ENCODE measurements at places on chromosomes 11 and 22.

DNA sequence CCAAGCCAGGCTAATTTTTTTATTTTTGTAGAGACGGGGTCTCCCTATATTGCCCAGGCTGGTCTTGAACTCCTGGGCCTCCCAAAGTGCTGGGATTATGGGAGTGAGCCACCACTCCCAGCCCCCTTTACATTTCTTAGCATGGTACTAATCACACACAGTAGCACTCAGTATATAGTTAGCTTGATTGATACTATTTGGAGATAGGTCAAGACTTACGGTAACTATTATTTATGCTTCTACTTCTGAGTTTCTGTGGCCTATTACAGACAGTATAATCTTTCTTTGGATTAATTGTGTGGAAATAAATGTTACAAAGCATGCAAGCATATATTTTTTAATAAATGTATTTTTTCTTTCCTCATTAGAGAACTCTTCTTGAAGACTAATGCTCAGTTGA, 192.2 kb downstream of the UVRAG start:
- DNase-seq = no peak

- no peak for DNase-seq
These were observed 124.9 kb downstream of the C11orf58 start for GRCh38 chr11:16863389-16863788.

DNA sequence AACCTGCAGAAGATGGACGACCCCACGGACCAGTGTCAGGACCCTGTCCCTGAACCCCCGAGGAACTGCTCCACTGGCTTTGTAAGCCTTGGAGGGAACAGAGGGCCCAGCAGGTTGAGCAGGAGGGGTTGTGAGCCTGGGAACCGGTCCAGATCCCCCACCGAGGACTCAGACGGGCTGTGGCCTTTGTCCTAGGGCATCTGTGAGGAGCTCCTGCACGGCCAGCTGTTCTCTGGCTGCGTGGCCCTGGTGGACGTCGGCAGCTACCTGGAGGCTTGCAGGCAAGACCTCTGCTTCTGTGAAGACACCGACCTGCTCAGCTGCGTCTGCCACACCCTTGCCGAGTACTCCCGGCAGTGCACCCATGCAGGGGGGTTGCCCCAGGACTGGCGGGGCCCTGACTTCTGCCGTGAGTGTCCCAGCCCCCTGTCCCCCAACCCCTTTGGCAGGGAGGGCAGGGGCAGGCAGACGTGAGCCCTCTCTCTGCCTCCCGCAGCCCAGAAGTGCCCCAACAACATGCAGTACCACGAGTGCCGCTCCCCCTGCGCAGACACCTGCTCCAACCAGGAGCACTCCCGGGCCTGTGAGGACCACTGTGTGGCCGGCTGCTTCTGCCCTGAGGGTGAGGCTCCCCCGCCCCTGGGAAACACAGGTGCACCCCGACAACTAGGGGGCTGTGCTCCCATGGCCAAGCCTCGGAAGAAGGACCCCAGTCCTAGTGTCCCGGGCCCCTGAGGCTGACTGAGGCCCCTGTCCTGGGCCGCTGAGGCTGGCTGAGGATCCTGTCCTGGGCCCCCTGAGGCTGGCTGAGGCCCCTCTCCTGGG, 6.4 kb downstream of the MUC5AC start:
- no peak for DNase-seq

GRCh38 chr11:80097146-80097545, 656.3 kb upstream of the TENM4 start:
- no peak for DNase-seq

DNA sequence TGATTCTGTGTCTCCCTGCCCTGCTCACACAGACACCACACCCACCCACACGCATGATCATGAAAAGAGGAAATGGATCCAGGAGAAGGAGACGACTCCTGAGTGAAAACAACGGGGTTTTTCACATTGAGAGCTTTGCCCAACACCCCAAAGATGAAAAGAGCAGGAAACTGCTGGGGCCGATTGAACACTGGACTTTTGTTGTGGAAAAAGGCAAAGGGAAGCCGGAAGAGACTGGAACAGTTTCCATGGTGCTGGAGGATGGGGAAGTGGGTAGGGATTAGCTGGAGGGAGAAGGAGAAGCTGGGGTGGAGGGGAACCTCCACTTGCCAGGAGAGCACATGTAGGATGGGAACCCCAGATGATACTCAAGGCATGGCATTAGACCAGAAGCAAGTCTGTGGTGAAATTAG, 5.2 kb upstream of the SLC43A3 start:
- peak; percentile 20 for DNase-seq

DNA sequence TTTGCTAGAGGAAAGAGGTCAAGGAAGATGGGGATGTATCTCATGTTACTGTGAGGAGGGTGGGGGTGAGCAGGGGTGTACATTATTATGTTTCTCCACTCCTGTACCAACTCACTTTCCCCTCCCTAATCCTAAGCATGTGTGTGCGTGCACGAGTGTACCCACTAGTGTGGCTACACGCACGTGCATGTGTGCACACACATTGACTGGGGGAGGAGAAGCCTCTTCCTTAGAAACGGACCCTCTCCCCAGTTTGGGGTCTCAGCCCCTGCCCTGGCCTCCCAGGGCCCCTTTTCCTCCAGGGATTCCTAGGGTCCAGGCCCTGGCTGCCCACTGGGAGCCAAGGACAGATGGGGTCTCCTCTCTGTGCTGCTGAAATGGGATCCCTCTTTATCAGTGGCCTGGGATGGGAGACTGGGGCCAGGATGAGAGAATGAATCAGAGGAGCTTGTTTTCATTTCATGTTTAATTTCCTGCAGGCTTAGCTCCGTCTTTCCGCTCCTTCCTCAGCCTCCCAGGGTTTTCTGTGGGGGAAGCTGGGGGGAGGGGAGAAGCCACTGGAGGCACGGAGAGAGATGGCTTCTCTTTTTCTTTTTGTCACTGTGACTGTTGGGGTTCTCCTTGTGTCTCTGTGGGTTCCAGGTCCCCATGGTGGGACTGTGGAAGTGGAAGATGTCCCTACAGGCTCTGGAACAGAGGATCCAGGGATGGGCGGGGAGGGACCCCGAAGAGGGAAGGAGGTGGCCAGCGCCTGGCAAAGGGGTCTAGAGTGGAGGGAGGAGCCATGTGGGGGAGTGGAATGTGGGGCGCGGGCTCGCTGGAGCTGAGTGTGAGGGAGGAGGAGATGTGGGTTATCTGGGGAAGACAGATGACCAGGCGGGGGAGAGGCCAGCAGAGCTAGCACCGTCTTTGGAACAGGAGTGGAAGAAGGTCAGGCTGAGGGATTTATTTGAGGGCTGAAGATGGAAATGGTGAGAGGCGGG, 40.3 kb downstream of the ALX4 start:
- DNase-seq = no peak

DNA sequence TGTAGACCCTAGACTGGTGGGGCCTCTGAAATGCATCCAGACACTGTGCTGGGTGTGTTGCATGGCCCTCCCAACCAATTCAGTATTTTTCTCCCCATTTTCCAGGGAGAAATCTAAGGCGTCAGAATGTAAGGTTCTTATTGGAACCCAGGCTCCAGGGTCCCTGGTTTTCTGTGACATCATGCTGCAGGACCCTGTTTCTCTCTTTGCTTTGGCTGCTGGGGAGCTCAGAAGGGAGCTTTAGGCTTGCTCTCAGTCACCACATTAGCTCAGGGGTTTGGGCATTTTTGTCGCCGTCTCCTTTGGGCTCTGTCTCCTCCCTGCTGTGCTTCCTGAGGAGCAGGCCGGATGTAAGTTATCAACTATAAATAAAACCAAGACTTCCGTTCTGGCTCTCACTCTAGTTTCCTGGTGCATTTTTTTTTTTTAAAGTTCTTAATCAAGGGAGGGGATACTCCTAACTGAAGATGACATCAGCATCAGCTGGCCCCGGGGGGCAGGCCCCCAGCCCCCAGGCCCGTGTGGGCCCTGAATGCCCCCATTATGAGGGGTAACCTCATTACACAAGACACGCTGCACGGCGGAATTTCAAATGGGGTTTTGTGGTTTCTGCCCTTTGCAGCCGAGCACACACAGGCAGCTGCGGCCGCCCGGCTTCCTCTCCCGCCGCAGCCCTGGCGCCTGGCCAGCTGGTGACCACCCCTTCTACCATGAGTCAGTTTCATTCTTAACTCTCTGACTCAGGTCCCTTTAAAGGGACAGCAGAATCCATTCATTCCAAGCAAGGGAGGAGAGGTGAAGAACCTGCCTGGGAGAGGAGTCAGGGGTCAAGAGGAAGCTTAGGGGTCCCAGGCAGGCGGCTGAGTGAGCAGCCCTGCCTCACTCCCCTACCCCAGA, 3.2 kb downstream of the MYEOV start:
- peak; percentile 83 for DNase-seq

DNA sequence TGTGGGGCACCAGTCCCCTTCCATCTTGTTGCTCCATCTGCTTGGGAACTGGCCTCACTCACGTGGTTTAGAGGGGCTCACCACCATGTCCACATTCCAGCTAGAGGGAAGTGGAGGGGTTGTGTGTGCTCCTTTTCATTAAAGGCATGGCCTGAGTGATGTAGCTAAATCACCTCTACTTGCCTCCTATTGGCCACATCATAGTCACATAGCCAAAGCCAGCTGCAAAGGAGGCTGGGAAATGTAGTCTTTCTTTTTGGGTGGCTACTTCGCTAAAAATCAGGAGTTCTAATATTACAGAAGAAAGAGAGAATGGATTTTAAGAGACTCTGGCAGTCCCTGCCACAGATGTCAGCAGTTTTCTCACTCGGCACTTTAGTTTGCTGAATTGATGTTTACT, 63.0 kb upstream of the ALX4 start:
- DNase-seq = no peak

DNA sequence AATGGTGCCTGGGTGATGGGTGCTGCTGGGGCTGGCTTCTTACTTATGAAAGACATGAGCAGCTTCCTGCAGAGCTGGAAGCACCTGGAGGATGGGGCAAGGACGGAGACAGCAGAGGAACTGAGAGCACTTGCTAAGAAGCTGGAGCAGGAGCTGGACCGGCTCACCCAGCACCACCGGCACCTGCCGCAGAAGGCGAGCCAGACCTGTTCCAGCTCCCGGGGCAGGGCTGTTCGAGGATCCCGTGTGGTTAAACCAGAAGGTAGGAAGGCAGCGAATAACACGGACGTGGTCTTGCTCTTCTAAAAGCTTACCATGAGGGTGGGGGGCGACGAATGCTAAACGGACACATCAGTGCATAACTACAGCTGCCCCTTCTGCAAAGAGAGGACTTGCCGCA, 9.3 kb downstream of the APOL5 start:
- no peak for DNase-seq

- DNase-seq = no peak
These were observed 985.8 kb downstream of the TBC1D22A start for GRCh38 chr22:47748271-47748670.

- no peak for DNase-seq
These were observed 107.8 kb upstream of the NAV2 start for GRCh38 chr11:19604679-19605375.

GRCh38 chr11:30454111-30454510, 131.2 kb downstream of the ARL14EP start:
- DNase-seq = no peak

DNA sequence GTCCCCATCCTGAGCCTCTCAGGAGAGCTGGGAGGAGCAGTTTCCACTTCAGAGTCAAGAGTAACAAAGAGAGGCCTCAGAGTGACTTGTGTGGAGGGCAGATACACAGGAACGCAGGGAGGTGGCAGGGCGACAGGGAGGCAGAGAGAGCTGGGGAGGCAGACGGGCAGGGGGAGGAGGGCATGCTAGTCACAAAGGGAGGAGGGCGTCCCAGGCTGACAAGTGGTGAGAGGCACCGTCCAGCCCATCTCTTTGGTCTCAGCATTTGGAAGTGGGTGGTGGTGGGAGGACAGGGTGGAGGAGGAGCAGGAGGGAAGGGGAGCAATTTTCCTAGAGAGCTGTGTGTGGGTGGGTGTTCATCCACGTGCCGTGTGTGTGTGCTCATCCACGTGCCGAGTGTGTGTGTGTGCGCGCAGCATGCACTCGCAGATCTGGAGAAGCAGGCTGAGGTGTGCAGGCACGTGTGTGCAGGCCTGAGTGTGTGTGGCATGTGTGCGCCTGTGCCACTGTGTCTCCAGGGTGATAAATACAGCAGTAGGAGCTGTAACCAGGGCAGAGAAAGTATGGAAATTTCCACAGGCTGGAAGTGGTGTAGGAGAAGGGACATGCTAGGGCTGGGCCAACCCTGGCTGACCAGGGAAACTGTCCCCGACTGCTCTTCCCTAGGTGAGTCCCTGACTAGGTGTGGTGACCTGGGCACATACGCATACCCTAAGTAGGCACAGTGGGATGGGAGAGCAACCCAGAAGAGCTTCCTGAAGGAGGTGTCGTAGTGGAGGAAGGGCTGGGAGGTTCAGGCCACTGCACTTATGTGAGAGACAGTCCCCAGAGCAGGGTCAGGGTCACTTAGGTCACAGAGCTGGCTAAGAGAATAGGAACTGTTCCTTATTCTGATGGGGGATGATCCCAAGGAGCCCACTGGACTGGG, 7.3 kb upstream of the PDE2A start:
- no peak for DNase-seq

- no peak for DNase-seq
These were observed 321.0 kb downstream of the DDX10 start for GRCh38 chr11:108985945-108986279.

DNA sequence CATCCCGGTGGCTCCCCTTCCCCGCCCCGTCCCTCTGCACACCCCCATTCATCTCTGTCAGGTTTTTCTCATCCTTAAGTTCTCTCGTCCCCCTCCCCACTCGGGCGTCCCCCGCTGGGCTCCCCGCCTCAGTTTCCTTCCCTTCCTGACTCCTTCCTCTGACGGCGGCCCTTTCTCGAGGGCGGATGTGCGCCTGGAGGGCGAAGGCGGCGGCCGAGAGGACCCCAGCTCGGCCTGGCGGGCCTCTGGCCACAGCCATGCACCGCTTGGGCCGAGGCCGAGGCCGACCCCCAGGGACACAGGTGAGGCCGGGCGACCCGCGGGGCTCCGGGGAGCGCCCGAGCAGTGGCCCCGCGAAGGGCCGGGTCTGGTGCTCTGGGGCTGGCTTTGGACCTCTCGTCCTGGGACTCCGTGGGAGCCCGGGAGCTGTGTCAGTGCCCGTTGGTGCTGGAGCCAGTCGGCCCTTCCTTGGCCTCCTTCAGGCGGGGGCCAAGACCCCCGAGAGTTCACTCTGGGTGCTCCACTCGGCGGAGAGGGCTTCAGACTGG, 2.9 kb downstream of the PHLDB1 start:
- DNase-seq = peak; percentile 1

DNA sequence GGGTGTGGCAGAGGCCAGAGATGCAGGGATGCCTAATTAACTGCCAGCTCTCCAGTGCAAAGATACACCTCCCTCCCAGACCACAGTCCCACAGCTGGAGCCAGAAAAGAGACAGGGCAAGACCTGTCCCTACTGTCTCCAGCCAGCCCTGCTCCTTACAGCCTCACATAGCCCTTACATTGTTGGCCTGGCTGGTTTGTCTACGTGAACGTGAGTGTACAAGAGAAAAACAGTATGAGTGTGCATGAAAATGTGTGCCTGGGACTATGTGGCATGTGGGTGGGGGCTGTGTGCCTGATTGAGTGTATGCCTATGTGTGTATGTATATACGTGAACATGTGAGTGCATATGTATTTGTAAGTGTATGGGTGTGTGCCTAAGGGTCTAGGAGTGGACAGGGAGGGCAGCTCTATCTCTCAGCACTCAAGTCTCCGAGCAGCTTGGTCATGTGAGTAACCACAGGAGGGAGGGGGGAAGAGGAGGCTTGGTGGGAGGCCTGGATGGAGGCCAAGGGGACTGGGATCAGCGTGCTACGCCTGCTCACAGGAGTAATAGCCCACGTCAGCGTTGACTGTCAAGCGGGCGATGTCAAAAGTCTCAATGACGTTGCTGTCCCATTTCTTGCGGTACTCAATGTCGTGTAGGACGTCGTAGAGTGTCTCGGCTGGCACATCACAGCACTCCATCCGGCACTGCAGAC, 6.6 kb upstream of the ARAP1 start:
- no peak for DNase-seq

- no peak for DNase-seq
These were observed 815.8 kb downstream of the METTL15 start for GRCh38 chr11:28924004-28924403.

GRCh38 chr11:17472467-17472866, 4.2 kb downstream of the ABCC8 start:
- DNase-seq = no peak

All from CD4-positive, alpha-beta T cell treated with Interleukin-4 for 1 hour (primary cell).